Stimulated activated CD8-positive, alpha-beta memory T cell treated with anti-CD3 and anti-CD28 coated beads, Interleukin-4, amount 100 ng/mL, for 1 hour (primary cell): ENCODE measurements at places on chromosomes 3 and 15.
A peak's percentile ranks its signal among the peaks of the same experiment; 100 is the strongest.

DNA sequence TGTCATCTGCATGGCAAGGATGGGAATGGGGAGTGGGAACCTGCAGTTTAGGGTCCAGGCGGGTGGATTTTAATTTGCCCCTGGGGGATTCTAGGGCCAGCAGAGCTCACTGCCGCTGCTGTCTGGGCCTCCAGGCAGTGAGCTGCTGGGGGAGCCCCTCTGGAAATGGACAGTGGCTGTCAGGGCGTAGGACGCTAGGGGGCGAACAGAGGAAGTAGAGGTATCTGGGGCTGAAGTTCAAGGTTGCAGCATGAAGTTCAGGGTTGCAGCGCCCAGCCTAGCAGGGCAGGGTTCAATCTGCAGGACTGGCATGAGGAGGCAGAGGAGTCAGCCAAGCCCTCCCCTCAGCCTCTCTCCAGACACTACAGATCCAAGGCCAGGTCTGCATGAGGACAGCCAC, 49.5 kb downstream of the APBA2 start:
- peak; percentile 45 for DNase-seq

DNA sequence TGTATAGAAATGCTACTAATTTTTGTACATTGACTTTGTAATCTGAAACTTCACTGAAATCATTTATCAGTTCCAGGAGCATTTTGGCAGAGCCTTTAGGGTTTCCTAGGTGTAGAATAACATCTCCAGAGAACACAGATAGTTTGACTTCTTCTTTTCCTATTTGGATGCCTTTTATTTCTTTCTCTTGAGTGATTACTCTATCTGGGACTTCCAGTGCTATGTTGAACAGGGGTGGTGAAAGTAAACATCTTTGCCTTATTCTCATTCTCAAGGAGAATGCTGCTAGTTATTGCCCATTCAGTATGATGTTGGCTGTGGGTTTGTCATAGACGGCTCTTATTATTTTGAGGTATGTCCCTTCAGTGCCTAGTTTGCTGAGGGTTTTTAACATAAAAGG, 697.9 kb upstream of the ROBO1 start:
- no peak for DNase-seq

DNA sequence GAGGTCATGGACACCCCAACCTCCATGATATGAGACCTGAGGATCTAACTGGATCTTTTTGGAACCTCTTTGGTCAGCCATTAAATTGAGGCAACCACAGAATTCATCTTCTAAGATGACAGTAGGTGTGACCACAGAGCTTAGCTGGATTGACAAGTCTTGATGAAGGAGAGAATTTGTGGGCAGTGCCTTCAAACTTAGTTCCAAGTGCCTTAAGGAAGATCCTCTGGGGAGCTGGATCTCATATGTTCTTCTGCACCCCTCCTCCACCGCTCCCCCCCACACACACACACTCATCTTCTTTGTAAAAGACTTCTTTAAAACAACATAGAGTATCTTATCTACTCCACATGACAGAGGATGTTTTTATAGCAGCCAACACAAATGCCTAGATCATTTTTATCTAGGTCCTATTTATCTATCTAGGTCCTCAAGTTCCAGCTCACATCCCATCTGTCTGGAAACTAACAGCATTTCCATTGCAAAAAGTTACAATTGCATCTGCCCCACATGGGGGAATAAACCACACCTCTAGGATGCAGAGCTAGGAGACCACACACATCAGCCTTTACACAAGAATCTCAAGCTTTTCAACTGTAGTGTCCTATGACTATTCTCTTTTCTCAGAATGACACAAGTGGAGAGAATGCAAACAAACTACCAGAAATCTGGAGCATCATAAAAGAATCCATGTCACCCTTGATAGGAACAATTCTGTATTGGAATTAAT, 37.4 kb downstream of the WWTR1 start:
- DNase-seq, result no peak

- DNase-seq, result no peak
Measured at GRCh38 chr3:40307176-40307575, 2.3 kb upstream of the EIF1B start.

DNA sequence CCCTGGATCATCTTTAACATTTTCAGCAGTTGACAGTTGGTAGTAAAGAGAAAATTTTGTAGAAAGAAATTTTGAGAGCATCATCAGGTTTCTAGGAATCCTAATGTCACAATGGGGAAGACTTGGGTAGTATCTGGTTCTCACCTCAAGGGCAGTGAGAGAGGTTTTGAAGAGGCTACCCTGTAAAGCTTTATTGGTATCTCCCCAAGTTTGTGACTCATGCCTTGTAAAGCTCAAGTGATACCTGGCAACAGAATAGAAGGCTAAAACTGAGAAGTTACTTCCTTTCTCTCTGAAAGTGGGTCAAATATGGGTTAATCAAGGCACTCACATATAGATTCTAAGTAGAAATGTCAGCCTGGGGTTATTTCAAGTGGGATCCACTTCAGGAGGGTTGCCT, 196.4 kb downstream of the SUCNR1 start:
- no peak for DNase-seq

DNA sequence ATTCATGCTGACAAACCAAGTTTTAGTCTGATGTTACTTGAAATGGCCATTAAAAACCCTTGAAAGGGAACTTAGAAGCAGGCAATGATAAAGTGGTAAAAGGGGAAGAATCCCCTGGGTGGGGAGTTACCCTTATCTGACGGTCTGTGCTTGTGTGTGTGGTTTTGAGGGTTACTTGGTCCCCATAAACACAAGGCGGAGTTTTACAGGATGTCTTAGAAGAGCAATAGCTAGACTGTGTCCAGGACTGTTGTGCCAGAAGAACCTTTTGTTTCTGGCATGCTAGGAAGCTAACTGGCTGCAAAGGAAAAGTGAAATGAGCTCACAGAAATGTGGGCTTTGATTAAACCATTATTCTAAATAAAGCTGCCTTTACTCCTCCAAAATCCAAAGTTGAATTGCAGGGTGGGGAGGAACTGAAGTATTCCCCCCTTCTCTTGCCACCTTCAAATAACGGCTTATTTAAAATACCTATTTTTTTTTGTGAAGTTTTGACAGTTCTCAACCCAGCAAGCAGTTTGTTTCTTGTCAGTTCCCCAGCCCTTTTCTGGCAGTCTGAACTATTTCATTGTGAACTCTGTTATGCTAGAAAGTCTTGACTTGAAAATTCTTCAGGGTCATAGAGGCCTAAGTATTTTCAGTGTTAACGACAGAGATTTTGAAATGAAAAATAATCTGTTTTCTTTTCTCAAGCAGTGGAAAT, 443.5 kb downstream of the OTOL1 start:
- DNase-seq, result no peak

DNA sequence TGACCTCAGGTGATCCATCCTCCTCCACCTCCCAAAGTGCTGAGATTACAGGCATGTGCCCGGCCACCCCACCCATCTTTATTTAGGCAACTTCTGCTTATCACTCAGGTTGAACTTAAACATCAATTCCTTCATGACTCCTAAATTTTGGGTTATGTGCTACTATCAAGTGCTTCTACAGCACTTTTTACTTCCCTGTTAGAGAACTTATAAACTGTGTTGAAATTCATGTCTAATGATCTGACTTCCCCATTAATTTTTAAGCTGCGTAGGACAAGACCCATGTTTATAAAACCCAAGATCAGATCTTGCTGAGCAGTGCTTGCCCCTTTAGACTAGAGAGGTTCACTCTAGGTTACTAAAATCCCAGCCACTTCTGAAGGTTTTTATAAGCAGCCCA, 266.2 kb upstream of the TPRG1 start:
- no peak for DNase-seq

DNA sequence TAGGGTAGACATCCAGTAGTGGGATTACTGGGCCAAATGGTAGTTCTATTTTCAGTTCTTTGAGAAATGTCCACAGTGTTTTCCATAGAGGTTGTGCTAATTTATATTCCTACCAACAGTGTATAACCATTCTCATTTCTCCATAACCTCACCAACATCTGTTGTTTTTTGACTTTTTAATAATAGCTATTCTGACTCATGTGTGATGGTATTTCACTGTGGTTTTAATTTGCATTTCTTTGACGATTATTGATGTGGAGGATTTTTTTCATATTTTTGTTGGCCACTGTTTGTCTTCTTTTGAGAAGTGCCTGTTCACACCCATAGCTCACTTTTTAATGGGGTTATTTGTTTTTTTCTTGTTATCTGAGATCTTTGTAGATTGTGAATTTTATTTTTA, 125.2 kb downstream of the CFAP20DC start:
- no peak for DNase-seq

GRCh38 chr3:103421460-103421859, 986.6 kb downstream of the ZPLD1 start:
- DNase-seq, result no peak

- no peak for DNase-seq
Measured at GRCh38 chr3:66406831-66407610, 93.8 kb downstream of the LRIG1 start.

- DNase-seq, result no peak
Measured at GRCh38 chr3:151795276-151795675, 18.6 kb upstream of the AADAC start.

DNA sequence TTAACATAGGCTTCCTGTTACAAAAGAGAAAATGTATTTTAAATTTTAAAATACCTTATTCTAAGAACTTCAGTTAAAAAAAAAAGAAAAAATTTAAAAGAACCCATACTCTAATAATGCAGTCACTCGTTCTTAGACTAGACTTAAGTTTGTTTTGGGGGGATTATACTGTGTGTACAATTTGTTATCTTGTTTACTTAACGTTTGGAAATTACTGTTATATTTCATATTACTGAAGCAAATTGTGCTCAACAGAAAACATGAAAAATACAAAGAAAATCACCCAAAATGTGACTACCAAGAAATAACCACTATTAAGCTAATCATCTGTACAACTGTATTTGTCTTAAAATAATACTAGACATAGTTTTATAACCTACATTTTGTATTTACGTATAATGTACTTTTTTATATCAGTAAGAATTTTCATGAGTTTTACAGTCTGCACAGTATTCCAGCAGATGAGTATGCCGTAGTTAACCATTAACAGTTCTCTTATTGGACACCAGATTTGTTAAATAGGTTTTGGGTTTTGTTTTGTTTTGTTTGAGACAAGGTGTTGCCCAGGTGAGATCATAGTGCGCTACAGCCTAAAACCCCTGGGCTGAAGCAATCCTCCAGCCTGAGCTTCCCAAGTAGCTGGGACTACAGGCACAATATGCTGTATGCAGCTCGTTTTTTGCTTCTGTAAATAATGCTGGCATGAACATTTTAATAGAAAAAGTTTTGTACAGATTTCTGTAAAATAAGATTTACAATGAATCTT, 88.8 kb upstream of the CHD2 start:
- DNase-seq, result no peak

- DNase-seq, result no peak
Measured at GRCh38 chr3:120489421-120489820, 38.6 kb upstream of the FSTL1 start.

- no peak for DNase-seq
Measured at GRCh38 chr3:55480911-55481743, 6.0 kb downstream of the WNT5A start.

DNA sequence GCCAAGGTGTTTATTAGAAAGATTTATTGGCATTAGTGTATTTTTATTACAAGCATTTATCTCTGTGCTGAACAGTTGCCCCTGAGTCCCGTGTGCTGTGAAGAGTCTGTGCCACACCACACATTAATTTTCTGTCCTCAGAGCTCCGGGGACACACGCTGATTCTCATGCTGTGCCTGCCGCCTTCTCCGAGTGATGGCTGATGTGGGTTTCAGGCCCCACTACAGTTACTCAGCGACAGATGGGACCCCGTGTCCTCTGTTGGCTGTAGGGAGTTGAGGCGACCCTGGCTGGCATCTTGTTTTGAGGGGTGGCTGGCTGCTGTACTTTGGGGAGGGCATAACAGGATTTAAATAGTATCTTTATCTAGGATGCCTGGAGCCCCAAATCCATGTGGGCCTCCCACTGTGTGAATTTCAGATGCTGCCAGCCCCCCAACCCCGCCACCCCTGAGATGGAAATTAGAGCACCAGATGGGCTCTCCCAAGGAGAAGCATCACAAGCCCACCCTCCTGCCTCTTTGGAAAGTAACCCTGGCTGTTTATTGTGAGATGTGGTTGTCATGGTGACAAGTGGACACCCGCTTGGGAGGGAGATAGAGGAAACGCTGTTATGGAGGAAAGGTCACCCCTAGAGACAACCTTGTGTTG, 185.6 kb downstream of the APBA2 start:
- DNase-seq, result no peak
